A549 treated with Mapracorat at 1 μM for 4 hours (cell line): ENCODE measurements at places on chromosomes 2 and 18. TPM values are rescaled to one million over a fixed set of nuclear protein-coding genes. Genes with fewer than 3 reads are reported as not detected.

COL6A3 gene
- total RNA-seq = 0.11 to 0.47 TPM (median 0.30 TPM) in 5 replicates

KCNS3 gene
- total RNA-seq = 0.86 to 1.4 TPM (median 1.1 TPM) in 5 replicates

CYP27A1 gene
- total RNA-seq = 0.14 to 0.16 TPM (median 0.15 TPM) in 3 of 5 replicates, not detected in the others

PIEZO2 gene
- 0.47 to 1.0 TPM (median 0.80 TPM) in 5 replicates for total RNA-seq

SPC25 gene
- 15.8 to 21.5 TPM (median 18.6 TPM) in 5 replicates for total RNA-seq

NYAP2 gene
- total RNA-seq = 0.02 TPM in 1 of 5 replicates, not detected in the others

SCG2 gene
- 0.98 to 1.4 TPM (median 1.1 TPM) in 5 replicates for total RNA-seq

HOXD13 gene
- 0.12 to 0.30 TPM (median 0.22 TPM) in 5 replicates for total RNA-seq
